Naive thymus-derived CD8-positive, alpha-beta T cell (primary cell): ENCODE measurements at places on chromosomes 16 and 17.
A peak's percentile ranks its signal among the peaks of the same experiment; 100 is the strongest.

DNA sequence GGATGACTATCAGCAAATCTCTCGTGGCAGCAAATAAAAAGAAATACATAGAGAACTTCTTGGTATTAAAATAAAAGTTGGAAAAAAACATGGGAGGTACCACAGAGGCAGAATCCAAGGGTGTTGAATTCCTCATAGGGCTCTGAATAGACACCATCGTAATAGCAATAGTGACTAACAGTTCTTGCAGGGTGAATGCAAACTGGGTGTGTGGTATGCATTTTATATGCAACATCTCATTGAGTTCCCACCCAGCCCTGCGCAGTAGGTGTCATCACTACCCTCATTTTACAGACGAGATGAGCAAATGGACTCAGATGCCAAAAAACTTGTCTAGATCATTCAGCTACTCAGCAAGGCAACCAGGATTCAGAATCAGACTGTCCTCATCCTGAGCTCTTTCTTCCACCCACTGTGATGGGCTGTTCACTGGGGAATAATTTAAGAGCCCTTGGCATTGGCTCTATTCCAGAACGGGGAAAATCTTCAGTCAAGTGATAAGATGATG is 354.6 kb upstream of the CDH11 start:
- peaks cover 5% of the 10 kb centered on the region for H3K36me3 ChIP-seq
- H3K4me1 ChIP-seq: no peaks in the 10 kb centered on the region
- DNase-seq: no peak
- H3K4me3 ChIP-seq: no peak overlapping the region
- H3K27ac ChIP-seq: no peak overlapping the region
- no peaks in the 10 kb centered on the region for H3K27me3 ChIP-seq

DNA sequence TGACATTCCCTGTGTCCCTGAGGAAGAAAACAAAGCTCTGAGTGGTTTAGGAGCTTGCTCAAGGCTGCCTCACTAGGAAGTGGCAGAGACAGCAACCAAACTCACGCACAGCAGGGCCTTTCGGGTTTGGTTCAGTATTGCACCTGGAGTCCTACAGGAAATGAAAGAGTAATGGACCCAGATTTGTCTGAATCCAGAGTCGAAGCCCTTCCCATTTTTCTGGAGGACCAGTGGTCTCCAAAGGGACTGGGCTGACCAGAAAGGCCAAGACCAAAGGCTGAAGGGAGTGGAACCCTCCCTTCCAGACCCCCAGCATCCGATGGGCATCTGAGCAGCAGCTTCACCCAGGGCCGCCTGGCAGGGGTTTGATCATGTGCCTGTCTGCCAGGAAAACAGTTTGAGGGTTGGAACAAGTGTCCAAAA is 85.5 kb upstream of the RPL38 start:
- H3K36me3 ChIP-seq: no peaks in the 10 kb centered on the region
- no peak overlapping the region for H3K27ac ChIP-seq
- no peak for DNase-seq
- H3K4me1 ChIP-seq: no peaks in the 10 kb centered on the region
- H3K27me3 ChIP-seq: peaks cover 38% of the 10 kb centered on the region

DNA sequence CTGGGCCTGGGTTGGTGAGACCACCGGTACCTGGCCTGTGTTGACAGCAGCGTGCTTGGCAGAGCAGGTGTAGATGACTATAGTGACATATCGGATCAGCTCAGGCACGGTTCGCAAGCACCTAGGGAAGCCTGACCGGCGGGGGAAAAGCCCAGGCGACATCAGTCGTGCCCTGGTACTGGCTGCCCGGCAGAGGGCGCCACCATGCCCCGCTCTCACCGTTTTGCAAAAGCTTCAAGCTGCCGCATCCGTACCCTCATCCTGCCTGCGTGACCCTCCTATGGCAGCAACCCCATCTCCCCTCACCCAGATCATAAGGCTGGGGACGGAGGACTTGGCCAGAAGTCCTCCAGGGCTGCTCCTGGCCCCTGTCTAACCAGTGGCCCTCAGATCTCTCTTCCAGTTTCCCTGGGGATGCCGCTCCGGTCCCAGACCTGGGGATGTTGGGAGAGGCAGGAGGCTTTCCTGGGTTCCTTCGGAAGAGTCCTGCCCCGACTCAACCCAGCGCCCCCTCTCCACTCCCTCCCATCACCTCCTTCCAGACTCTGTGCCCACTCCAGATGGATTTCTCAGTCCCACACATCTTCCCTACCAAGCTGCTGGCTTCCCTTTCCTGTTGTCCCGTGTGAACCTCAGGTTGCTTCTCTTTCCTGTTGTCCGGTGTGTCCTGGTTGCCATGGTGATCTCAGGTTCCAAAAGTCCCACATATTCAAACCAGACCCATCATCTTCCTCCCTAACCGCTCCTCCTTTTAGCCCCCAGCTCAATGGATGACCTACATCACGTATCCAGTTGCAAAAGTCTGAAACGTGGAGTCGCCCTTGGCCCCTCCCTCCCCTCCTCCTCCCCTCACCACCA is 13.7 kb downstream of the ALOX12B start:
- H3K27ac ChIP-seq: peak overlapping the region; percentile 88
- H3K36me3 ChIP-seq: no peaks in the 10 kb centered on the region
- peak overlapping the region; percentile 86 for H3K4me3 ChIP-seq
- H3K4me1 ChIP-seq: peaks cover 17% of the 10 kb centered on the region
- H3K27me3 ChIP-seq: peaks cover 21% of the 10 kb centered on the region

- no peaks in the 10 kb centered on the region for H3K36me3 ChIP-seq
- peaks cover 13% of the 10 kb centered on the region for H3K27me3 ChIP-seq
- no peak overlapping the region for H3K27ac ChIP-seq
- H3K4me3 ChIP-seq: no peak overlapping the region
- no peaks in the 10 kb centered on the region for H3K4me1 ChIP-seq
Measured at GRCh38 chr17:859061-859823, 77.1 kb downstream of the MRM3 start.

GRCh38 chr16:85003076-85003475 is 8.3 kb downstream of the ZDHHC7 start:
- H3K4me1 ChIP-seq: peaks cover 37% of the 10 kb centered on the region
- H3K4me3 ChIP-seq: peak overlapping the region; percentile 71
- peak overlapping the region; percentile 85 for H3K27ac ChIP-seq
- no peaks in the 10 kb centered on the region for H3K36me3 ChIP-seq
- no peak for DNase-seq

- DNase-seq: no peak
- peaks cover 12% of the 10 kb centered on the region for H3K27me3 ChIP-seq
- no peaks in the 10 kb centered on the region for H3K4me1 ChIP-seq
- H3K36me3 ChIP-seq: no peaks in the 10 kb centered on the region
- H3K27ac ChIP-seq: no peak overlapping the region
Measured at GRCh38 chr16:49896447-49896964, 40.6 kb upstream of the ZNF423 start.

DNA sequence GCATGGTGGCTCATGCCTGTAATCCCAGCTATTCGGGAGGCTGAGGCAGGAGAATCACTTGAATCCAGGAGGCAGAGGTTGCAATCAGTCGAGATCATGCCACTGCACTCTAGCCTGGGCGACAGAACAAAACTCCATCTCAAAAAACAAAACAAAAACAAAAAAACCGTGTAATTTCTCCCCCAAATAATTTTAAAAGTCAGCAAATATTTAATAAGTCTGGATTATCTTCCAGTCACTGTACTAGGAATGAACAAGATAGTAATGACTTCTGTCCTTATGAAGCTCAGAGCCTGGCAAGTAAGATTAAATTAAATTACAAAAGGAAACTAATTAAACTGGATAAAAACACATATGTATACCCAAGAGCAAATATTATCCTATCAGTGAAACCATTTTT is 113.5 kb downstream of the DNAH3 start:
- H3K4me1 ChIP-seq: no peaks in the 10 kb centered on the region
- H3K27ac ChIP-seq: no peak overlapping the region
- H3K4me3 ChIP-seq: no peak overlapping the region

GRCh38 chr16:27465483-27465879 is 63.5 kb downstream of the IL21R start:
- peak overlapping the region; percentile 20 for H3K4me3 ChIP-seq
- no peaks in the 10 kb centered on the region for H3K27me3 ChIP-seq
- peaks cover 34% of the 10 kb centered on the region for H3K4me1 ChIP-seq
- H3K27ac ChIP-seq: peak overlapping the region; percentile 99
- DNase-seq: no peak

DNA sequence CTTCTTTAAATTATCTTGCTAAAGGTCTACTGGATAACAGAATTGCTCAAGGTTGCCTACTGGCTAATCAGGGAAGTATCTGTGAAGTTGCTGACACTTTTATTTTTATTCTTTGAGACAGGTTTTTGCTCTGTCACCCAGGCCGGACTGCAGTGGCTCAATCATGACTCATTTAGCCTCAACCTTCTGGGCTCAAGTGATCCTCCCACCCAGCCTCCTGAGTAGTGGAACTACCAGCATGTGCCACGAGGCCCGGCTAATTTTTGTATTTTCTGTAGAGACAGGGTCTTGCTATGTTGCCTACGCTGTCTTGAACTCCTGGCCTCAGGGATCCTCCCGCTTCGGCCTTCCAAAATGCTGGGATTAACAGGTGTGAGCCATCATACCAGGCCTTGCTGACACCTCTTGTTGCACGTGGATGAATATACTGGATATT is 43.1 kb downstream of the GLG1 start:
- no peak for DNase-seq
- peaks cover 84% of the 10 kb centered on the region for H3K4me1 ChIP-seq
- H3K36me3 ChIP-seq: peaks cover 2% of the 10 kb centered on the region

DNA sequence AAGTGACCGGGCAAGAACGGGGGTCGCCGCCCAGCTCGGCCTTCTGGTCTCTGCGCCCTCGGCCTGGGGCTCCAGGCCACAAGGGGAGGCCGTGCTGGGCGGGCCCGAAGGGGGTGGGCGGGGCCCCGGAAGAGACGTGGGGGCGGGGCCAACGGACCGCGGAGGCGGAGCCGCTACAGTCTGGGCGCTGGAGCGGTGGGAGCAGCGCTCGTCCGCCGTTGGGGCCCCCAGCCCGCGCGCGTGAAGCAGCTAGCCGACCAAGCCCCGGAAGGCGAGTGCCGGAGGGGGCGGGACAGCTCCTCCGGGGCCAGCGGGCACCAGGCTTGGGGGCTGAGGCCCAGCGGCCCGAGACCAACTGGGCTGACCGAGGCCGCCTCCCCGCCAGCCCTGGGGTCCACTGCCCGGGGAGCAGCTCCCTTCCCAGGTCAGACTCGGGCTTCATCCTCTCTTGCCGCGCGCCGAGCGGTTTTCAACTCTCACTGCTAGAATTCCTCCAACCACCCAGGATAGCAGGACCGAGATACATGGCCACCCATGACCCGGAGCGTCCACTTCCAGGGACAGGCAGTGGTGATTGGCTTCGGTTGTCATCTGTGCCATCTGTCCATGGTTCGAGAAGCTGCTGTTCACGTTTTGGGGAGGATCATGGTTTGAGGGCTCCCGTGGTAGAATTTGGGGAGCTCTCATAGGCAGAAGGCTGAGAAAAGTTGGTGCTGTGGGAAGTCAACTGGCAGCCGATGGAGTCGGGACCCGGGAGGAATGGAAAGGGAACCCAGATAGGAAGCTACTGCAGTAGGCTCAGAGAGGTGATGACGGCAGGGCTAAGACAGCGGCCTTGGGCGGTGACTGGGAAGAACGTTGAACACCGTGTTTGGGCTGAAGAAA is 44.6 kb upstream of the LCMT1 start:
- no peaks in the 10 kb centered on the region for H3K36me3 ChIP-seq
- no peaks in the 10 kb centered on the region for H3K27me3 ChIP-seq
- peaks cover 54% of the 10 kb centered on the region for H3K4me1 ChIP-seq
- peak overlapping the region; percentile 90 for H3K4me3 ChIP-seq
- peak; percentile 79 for DNase-seq
- H3K27ac ChIP-seq: peak overlapping the region; percentile 96

DNA sequence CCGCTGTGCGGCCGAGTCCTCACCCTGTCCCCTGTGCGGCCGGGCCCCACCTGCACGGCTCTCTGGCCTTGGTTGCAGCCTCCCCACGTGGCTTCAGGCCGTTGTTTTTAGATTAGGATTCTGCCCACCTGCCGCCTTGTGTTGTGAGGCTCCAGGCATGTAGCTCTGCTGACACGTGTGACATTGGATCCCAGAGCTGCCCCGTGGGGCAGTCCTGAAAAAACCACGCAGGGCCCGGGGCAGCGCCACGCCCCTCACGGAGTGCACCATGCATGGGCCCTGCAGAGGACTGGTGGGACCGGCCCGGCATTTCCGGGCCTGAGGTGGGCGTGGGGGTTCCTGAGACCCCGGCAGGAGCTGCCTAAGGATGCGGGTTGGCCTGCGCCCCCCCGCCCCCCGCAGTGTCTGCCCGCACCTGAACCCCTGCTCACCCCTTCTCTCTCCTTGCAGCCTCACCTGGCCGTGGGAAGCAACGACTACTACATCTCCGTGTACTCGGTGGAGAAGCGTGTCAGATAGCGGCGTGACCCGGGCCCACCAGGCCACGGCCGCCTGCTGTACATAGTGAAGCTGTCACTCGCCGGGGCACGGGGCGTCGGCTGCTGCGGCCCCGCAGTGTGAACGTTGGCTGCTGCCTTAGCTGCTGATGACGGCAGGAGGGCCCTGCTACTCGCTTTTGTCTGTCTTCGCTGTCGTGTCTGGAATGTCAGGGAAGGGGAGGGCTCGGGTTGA is 27.7 kb upstream of the CHMP6 start:
- H3K36me3 ChIP-seq: peaks cover 25% of the 10 kb centered on the region
- no peak overlapping the region for H3K27ac ChIP-seq
- H3K4me1 ChIP-seq: peaks cover 3% of the 10 kb centered on the region
- no peak for DNase-seq
- no peak overlapping the region for H3K4me3 ChIP-seq

DNA sequence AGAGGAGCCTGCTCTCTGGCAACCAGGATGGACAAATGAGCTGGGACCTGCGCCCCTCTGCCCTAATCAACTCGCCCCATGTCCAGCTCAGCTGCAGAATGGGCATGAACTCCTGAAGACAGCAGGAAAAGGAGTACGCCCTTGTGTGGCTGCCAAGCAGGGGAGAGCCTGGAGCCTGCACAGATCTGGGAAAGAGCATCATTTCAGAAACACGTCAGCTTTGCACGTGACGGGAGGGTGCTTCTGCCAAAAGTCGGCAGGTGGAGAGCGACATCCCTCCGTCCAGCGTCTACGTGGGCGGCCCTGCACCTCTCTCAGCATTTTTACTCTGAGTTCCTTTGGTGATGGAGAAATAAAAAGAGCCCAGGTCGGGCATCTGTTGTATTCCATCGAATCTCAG is 18.5 kb downstream of the NME3 start:
- no peak for DNase-seq
- H3K27ac ChIP-seq: no peak overlapping the region
- no peaks in the 10 kb centered on the region for H3K36me3 ChIP-seq
- peaks cover 12% of the 10 kb centered on the region for H3K4me1 ChIP-seq
- H3K4me3 ChIP-seq: no peak overlapping the region
- H3K27me3 ChIP-seq: no peaks in the 10 kb centered on the region

DNA sequence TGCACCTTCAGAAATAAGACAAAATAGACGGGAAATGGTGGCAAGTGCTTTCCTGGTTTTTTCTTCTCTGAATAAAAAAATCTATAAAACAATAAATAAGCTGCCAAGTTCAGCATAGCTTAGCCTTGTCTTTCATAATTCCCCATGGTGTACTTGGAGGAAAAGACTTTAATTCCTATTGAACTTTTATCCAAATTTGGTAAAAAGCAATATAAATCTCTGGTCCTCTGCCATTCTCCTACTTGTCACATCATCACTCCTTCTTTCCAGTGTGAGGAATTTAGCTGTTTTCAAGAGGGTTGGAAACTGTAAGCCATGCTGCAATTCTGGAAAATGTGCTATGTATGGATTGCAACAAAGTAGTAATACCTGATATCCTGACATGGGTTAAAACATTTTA is 551.8 kb upstream of the KIF2B start:
- no peaks in the 10 kb centered on the region for H3K4me1 ChIP-seq
- H3K4me3 ChIP-seq: no peak overlapping the region
- H3K27me3 ChIP-seq: no peaks in the 10 kb centered on the region
- no peak overlapping the region for H3K27ac ChIP-seq
- no peaks in the 10 kb centered on the region for H3K36me3 ChIP-seq

- no peak for DNase-seq
- H3K4me3 ChIP-seq: no peak overlapping the region
- no peaks in the 10 kb centered on the region for H3K4me1 ChIP-seq
- H3K36me3 ChIP-seq: no peaks in the 10 kb centered on the region
- no peak overlapping the region for H3K27ac ChIP-seq
Measured at GRCh38 chr17:22142091-22142490, 449.8 kb downstream of the KCNJ18 start.
